ENCODE measurements at places on chromosomes 2 and 18.
A peak's percentile ranks its signal among the peaks of the same experiment; 100 is the strongest.

GRCh38 chr2:54239427-54239826 is 16.6 kb downstream of the TSPYL6 start:
- no peak for DNase-seq
- H3K27me3 ChIP-seq = no peaks in the 10 kb centered on the region
- H3K4me1 ChIP-seq = no peaks in the 10 kb centered on the region
- no peak overlapping the region for H3K4me3 ChIP-seq
- no peak overlapping the region for H3K27ac ChIP-seq

GRCh38 chr2:64727013-64727767 is 73.5 kb upstream of the SERTAD2 start:
- no peak for DNase-seq
- H3K36me3 ChIP-seq = no peaks in the 10 kb centered on the region
- peak overlapping the region; percentile 85 for H3K4me3 ChIP-seq

- H3K36me3 ChIP-seq = no peaks in the 10 kb centered on the region
- H3K4me1 ChIP-seq = peaks cover 11% of the 10 kb centered on the region
- DNase-seq = peak; percentile 60
- peak overlapping the region; percentile 75 for H3K27ac ChIP-seq
- peaks cover 46% of the 10 kb centered on the region for H3K27me3 ChIP-seq
Observed at GRCh38 chr2:102103992-102104871, 38.3 kb upstream of the IL1R1 start.

GRCh38 chr2:222295368-222296062 is 3.3 kb downstream of the PAX3 start:
- peak overlapping the region; percentile 78 for H3K27ac ChIP-seq
- peaks cover 9% of the 10 kb centered on the region for H3K4me1 ChIP-seq
- no peak for DNase-seq
- peaks cover 5% of the 10 kb centered on the region for H3K36me3 ChIP-seq

GRCh38 chr18:71011389-71011788 is 722.5 kb downstream of the SOCS6 start:
- H3K36me3 ChIP-seq = no peaks in the 10 kb centered on the region
- H3K27ac ChIP-seq = no peak overlapping the region
- DNase-seq = no peak
- H3K4me1 ChIP-seq = no peaks in the 10 kb centered on the region
- no peaks in the 10 kb centered on the region for H3K27me3 ChIP-seq

DNA sequence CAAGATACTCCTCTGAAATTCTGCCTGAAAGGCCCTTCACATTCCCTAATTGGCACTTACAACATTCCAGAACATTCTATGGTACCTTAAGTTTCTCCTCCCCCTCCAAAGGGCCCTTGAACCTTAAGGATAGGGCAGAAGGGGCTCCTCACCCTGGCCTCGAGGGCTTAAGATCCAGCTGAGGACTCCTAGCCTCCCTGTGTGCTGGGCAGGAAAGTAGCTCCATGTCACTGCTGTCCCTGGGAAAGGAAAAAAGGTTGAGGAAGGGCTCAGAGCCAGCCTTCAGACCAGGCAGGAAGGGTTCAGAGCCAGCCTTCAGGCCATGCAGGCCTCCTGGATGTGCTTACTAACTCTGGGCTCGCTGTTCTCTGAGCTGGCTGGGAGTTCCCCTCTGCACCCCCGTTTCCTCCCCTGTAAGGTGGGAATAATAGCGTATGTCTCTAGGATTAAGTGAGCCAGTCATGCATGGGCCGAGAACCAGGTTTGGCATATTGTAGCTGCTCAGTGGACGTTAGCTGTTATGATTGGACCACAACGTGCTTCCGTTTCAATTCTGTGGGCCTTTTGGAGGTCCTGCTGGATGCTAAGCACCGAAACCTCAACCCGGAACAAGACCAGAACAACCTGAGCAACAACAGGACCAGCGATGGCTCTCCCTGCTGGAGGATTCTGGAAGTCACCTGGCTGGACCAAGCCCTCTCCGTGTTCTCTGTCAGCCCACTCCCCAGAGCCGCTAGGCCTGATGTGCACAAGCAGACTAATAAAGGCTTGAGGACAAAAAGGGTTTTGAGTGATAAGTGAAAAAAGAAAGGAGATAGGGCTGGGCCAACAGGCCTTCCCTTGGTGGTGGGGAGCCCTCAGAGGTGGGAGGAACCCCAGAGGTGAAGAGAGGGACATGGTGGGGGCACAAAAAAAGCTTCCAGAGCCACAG is 1.0 kb upstream of the B3GNT7 start:
- H3K27me3 ChIP-seq = no peaks in the 10 kb centered on the region
- peaks cover 24% of the 10 kb centered on the region for H3K36me3 ChIP-seq
- DNase-seq = peak; percentile 67
- H3K27ac ChIP-seq = peak overlapping the region; percentile 100

DNA sequence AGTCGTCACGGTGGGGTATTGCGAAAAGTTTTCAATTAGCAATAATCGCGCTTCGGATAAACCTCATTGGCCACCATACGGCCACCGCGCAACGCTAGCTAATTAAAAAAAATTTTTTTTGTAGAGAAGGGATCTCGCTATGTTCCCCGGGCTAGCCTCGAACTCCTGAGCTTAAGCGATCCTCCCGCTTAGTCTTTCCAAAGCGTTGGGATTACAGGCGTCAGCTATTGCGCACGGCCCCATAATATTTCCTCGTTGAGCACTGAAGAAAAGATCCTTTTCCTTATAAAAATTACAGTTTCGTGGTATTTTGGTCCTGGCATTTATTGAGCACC is 759 bp upstream of the ACTR1B start:
- H3K36me3 ChIP-seq = peaks cover 23% of the 10 kb centered on the region
- H3K4me1 ChIP-seq = peaks cover 29% of the 10 kb centered on the region
- no peaks in the 10 kb centered on the region for H3K27me3 ChIP-seq
- peak overlapping the region; percentile 88 for H3K4me3 ChIP-seq

DNA sequence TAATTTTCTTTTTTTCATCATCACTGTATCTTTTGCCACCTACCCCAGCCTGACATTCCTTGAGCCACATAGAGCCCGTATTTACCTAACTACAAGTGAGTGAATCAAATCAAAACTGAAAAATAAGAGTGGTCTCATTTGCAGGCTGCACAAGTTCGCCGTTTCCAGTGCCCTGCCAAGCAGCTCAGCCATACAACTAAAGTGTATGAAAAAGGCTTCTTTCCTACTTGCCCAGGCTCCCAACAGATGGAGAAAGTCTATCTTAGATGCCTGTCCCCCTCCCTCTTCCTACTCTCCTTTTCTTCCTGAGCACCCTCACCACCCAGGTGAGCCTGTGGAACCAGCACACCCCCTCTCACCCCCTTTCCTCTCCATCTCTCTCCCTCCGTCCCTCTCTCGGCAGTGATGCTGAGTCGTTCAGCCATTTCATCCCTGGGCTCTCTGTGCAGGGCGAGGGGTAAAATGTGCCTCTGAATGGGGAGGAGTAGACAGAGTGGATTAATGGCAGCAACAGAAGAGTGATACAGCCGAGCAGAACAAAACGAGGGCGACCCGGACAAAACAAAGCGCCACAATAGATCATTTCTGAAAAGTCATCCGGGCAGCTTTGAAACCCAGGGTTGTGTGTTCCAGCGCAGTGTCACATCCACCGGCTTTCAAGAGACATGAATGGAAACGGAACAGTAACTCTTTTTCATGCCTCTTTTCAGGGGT is 65.0 kb upstream of the POU3F3 start:
- H3K36me3 ChIP-seq = no peaks in the 10 kb centered on the region
- peaks cover 31% of the 10 kb centered on the region for H3K27me3 ChIP-seq
- no peaks in the 10 kb centered on the region for H3K4me1 ChIP-seq
- H3K4me3 ChIP-seq = no peak overlapping the region

Data from stimulated activated naive B cell treated with anti-CD40 and anti-IgM and Interleukin-4, amounts not matched to agents 10 μg/mL and 1 μg/mL and 100 μg/mL, for 72 hours (primary cell).